Muscle of leg (tissue), 16 donors: ENCODE measurements at places on chromosomes 5 and 9.
A peak's percentile ranks its signal among the peaks of the same experiment; 100 is the strongest.

DNA sequence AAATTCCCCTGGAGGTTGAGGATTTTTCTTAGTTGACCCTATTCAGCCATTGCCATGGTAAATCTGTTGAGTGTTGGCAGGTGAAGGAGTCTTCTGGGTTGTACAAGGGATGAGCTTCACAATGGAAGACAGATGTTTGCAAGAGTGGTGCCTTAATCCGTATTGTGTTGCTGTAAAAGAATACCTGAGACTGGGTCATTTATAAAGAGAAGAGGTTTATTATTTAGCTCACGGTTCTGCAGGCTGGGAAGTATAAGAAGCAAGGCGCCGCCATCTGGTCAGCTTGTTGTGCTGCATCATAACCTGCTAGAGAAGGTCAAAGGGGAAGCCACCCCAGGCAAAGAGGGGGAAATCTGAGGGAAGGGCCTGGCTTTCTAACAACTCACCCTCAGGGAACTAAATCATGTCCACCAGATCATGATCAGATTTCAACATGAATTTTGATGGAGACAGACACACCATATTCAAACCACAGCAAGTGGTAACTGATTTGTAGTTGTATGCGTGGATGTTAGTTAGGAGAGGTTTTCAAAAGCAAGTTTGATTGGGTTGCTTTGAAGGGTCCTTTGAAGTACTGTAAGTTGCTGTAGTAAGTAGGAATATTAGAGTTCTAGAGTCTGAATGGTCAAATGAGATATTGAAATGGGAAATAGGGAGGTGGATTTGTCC is 2.5 kb downstream of the TNPO1 start:
- H3K4me3 ChIP-seq = peak overlapping the region; percentile 94
- peak overlapping the region; percentile 56 for H3K27ac ChIP-seq
- peak; percentile 74 for DNase-seq
- no peaks in the 10 kb centered on the region for H3K27me3 ChIP-seq
- H3K36me3 ChIP-seq = no peaks in the 10 kb centered on the region
- peaks cover 9% of the 10 kb centered on the region for H3K4me1 ChIP-seq

GRCh38 chr5:66701244-66701643 is 105.1 kb downstream of the MAST4 start:
- no peak overlapping the region for H3K4me3 ChIP-seq
- H3K4me1 ChIP-seq = peaks cover 2% of the 10 kb centered on the region
- H3K36me3 ChIP-seq = no peaks in the 10 kb centered on the region
- DNase-seq = no peak
- H3K27me3 ChIP-seq = no peaks in the 10 kb centered on the region

DNA sequence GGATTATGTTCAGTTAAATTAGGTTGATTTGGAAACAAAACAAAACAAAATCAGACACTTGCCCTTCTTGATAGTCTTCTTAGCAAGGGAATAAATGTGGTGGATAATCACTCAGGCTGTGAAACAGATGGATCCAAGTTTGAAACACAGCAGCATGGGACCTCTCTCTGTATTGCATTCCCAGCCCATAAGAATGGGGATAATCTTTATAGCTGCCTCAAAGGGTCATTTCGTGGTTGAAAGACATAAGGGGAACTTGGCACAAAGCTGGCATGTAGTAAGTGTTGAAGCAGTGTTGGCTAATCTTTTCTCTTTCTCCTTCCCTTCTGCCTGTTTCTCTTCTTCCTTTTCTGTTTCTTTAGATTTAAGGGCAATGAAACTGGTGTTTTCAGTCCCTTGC is 333.9 kb upstream of the TLE4 start:
- H3K4me1 ChIP-seq = no peaks in the 10 kb centered on the region
- H3K36me3 ChIP-seq = no peaks in the 10 kb centered on the region

DNA sequence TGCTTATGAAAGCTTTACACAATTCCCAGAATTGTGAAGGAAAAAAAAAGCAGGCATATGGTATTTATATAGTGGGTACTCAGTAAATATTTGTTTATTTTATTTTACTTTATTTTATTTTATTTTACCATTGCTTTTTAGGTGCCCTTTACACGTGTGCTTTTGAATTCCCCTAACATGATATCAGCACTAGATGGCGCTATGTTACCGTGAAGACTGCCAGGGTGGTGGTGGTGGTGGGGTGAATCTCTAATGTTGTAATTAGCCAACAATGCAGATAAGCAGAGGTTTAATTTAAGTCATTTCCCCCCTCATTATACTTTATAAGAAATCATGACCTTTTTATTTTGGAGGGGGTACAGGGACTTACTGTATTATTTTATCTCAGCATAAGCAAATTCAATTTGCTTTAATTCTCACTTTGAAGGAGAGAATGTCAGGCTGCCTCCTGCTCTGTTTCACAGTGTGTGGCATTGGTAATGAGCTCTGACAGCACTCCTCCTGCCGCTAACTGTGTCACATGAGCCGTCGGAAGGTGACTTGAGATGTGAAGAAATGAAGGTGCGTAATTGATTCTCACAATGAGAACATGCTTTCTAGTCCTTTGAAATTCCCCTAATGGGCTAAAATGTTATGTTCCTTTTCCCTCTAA is 165.6 kb downstream of the YTHDC2 start:
- H3K4me3 ChIP-seq = no peak overlapping the region
- peak; percentile 49 for DNase-seq

DNA sequence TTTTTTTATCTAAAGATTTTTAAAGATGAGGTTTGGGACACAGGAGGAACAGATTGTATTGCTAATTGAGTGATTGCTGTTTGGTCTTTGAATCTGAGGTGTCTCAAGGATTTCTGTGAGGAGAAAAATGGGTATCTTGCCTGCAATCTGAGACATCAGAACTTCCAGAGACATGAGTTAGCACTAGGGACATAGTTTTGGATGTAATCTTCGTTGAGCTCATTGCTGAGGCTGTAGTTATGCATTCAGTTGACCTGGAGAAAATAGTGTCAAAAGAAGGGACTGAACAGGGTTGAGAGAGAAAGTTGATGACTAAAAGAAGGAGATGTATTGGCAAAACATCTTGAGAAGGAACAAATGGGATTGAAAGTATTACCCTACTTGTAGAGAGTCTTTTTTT is 24.6 kb downstream of the C9orf85 start:
- no peaks in the 10 kb centered on the region for H3K4me1 ChIP-seq
- no peaks in the 10 kb centered on the region for H3K36me3 ChIP-seq
- no peak overlapping the region for H3K27ac ChIP-seq
- no peak for DNase-seq
- no peak overlapping the region for H3K4me3 ChIP-seq

GRCh38 chr5:172769616-172770373 is 1.2 kb downstream of the DUSP1 start:
- peak overlapping the region; percentile 96 for H3K4me3 ChIP-seq
- H3K27ac ChIP-seq = peak overlapping the region; percentile 99
- DNase-seq = peak; percentile 59
- no peaks in the 10 kb centered on the region for H3K27me3 ChIP-seq
- H3K4me1 ChIP-seq = peaks cover 72% of the 10 kb centered on the region

DNA sequence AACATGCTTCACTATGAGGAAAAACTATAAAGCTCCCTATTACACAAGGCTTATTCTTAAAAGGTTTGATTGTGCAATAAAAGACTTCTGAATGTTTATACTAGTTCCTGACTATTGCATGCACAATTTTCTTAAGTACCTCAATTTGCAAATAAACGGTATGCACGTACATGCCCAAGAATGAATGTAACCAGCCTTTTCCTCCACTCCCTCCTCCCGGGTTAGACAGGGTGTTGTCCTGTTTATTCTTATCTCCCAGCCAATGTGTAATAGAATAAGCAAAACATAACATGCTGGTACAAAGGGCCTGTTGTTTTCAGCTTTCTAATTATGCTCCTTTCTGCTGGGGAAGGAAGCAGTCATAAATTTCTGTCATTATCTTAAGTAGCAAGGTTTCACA is 79.1 kb downstream of the AOPEP start:
- peaks cover 36% of the 10 kb centered on the region for H3K4me1 ChIP-seq
- H3K27me3 ChIP-seq = no peaks in the 10 kb centered on the region
- peaks cover 21% of the 10 kb centered on the region for H3K36me3 ChIP-seq
- H3K27ac ChIP-seq = peak overlapping the region; percentile 72
- DNase-seq = no peak

DNA sequence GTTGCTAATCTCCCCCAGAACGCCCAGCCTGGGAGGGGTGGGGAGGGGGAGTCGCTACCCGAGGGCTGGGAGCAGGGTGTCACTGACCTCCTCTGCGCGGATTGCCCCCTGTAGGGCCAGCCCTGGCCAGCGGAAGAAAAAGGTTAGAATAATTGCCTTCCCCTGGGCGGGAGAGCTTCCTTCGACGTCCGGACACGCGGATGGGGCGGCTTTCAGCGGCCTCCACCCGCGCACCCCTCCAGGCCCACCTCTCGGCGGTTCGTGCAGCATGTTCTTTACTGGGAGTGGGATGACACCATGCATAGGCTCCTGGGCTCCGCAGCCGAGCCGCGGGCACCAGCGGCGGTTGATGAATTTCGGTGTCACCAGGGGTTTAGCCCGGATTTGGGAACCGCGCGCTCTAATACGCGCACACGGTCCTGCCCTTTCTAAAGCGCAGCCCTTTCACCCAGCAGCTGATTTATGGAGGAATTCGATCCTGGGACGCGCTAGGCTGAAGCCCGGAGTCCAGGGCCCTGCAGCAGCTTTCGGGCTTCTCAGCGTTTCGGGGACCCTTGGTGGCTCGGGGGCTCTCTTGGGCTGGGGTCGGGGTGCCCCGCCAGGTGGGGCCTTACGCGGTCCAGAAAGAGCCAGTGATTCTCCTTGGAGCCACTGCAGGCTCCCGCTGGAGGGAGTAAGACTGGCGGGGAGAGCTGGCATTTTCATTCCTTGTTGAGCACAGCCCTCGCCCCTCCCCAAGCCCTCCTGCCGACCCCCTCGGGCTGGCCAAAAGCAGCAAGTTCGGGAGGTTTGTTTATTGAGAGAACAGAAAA is 10.1 kb downstream of the LMX1B start:
- DNase-seq = no peak
- H3K4me1 ChIP-seq = peaks cover 22% of the 10 kb centered on the region
- no peaks in the 10 kb centered on the region for H3K36me3 ChIP-seq
- no peak overlapping the region for H3K4me3 ChIP-seq
- no peak overlapping the region for H3K27ac ChIP-seq

DNA sequence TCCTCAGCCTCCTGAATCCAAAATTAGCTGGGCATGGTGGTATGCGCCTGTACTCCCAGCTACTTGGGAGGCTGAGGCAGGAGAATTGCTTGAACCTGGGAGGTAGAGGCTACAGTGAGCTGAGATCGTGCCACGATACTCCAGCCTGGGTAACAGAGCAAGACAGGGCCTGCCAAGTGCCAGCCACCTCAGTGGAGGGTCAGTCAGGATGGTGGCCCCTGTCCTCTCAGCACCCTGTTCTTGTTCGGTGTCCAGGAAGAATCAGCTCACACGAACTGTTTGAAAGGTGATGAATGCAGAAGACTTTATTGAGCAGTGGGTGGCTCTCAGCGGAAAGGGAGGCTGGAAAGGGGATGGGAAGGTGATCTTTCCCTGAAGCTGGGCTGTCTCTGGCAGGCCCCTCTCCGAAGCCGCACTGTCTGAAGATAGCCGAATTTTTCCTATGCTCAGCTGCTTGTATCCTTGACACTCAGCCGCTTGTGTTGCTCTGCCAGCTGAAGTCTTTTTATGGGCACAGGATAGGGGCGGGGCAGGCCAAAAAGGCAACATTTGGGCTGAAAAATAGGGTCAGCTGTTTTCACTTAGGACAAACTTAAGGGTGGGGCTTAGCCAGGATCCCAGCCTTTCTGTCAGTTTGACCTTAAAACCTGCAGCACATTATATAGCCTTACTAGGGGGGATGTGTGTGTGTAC is 50.9 kb downstream of the UBE2R2 start:
- H3K36me3 ChIP-seq = peaks cover 6% of the 10 kb centered on the region
- DNase-seq = peak; percentile 81
- H3K4me3 ChIP-seq = no peak overlapping the region
- peak overlapping the region; percentile 81 for H3K27ac ChIP-seq

- peaks cover 14% of the 10 kb centered on the region for H3K27me3 ChIP-seq
- H3K36me3 ChIP-seq = no peaks in the 10 kb centered on the region
These were observed 160.6 kb upstream of the SHB start for GRCh38 chr9:38229504-38230155.

DNA sequence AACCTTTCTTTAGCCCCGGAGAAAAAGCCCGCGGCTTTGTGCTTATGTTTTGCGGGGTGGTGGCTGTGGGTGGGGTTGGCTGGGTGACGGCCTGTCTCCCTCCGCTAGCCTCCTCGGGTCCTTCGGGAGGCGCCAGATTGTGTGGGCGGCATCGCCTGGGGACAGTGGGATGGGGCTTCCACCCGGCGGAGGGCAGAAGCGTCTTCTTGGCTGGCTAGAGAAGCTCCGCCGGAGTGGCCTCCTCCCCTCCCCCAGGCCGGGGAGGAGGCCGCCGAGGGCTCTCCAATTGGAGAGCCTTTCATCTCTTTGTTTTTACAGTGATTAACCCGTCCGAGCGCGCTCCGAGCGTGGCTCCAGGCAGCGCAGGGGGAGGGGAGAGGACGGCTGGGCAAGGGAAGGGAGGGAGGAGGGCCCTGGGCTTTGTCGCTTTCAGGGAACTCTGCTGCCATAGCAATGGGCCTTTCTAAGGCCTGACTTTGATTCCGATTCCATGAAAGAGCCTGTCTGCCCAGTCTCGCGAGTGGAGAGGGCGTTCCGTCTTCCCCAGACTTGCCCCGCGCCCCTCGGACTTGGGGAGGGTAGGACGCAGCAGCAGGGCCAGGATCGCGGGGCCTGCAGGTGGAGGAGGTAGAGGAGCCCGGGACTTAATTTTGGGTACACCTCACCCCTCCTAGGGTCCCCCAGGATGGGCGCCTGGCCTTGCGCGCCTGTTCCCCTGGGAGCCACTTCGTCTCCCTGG is 36.7 kb upstream of the TIFAB start:
- H3K4me3 ChIP-seq = peak overlapping the region; percentile 16
- no peaks in the 10 kb centered on the region for H3K36me3 ChIP-seq
- H3K27me3 ChIP-seq = peaks cover 90% of the 10 kb centered on the region
- peaks cover 22% of the 10 kb centered on the region for H3K4me1 ChIP-seq
- H3K27ac ChIP-seq = no peak overlapping the region
- DNase-seq = peak; percentile 32

DNA sequence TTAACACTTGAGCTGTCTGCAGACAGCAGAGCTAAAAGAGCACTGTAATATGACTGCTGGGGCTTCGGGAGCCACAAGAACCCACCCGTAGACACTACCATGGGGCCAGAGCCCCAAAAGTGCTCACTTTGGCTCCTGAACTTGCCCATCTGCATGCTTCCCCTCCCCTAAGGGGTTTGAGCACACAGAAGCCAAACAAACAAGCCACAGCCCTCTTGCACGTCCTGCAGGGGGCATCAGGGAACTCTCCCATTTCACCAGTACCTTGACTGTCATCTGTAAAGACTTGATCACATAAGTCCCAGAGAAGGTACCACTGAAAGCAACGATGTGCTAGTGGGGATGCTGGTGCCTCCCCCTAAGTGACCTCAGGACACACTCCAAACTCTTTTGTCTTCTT is 681.8 kb downstream of the SEMA5A start:
- H3K4me1 ChIP-seq = no peaks in the 10 kb centered on the region
- H3K27ac ChIP-seq = no peak overlapping the region
- H3K4me3 ChIP-seq = no peak overlapping the region
- H3K36me3 ChIP-seq = no peaks in the 10 kb centered on the region
- no peaks in the 10 kb centered on the region for H3K27me3 ChIP-seq
- DNase-seq = no peak
